Stimulated activated CD8-positive, alpha-beta memory T cell treated with anti-CD3 and anti-CD28 coated beads, Interleukin-4, amount 100 ng/mL, for 24 hours (primary cell): ENCODE measurements at places on chromosomes 2 and 18.

- DNase-seq, result no peak
Measured at GRCh38 chr2:222470802-222471468, 46.6 kb downstream of the SGPP2 start.

DNA sequence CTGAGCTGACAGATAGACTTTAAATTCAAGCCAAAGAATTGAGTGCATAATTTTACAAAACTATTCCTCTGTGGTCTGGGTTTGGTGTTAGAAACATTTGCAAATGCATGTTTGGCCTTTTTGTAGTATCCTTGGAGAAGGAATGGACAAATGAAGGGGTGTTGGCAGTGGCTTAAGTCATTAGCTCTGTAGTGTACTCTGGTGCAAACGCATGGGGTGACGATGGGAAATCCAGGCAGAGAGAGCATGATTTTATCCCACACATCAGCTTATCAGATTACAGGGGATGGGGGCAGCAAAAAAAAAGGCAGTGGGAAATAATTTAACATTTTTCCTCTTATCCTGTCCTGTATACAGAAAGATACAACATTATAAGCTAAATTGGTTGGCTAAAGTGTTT, 320.6 kb downstream of the ZNF516 start:
- no peak for DNase-seq

- DNase-seq, result no peak
Measured at GRCh38 chr18:79507076-79507545, 111.4 kb downstream of the NFATC1 start.

- no peak for DNase-seq
Measured at GRCh38 chr2:154568413-154568812, 130.1 kb upstream of the KCNJ3 start.

DNA sequence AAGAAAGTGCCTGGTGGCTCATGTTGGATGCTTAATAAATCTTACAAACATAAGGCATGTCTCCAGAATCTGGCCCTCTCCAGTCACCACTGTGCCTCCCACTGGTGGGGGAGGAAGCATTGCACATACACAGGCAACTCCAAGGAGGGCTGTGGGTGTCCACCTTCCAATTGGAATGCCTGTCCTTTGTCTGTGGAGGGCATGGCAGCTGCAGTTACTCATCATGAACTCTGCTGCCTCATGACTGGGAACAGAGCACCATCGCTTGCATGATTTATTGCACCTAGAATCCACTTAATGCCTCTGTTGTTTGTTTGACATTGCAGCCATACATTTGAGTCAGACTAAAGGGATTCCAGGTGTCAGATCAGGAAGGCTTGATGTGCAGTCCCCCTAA, 278.9 kb downstream of the PRKCE start:
- no peak for DNase-seq

GRCh38 chr2:161020437-161020836, 139.8 kb upstream of the TANK start:
- no peak for DNase-seq

DNA sequence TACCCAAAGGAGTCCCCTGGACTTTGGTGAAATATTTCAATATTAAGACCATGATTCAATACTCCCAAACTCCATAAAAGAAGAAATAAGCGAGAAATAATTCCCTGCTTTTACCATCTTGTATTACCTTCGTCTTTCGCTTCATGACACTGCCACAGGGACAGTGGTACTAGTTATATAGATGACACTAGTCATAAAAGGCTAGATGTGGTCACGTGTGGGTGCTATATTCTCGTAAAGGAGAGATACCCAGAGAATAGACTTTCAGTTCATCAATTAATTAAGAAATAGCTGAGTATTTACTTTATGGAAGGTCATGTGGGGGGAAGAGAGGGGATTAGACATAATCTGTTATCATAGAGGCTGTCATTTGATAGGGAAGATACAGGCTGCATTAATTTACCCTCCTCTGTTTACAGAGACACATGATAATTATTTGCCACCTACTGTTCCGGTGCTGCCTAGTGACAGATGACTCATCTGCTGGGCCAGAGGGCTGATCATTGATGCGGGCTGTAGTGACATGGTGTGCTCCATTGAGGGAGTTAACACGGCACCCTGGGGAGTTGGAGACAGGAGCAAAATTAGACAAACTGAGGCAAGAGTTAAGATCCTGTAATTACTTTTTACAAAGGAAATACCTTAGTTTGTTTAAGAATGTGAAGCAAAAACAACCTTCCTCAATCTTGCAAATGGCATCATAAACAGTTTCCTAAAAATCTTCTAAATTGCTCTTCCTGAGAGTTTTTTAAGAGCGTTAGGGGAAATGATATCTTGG, 78.2 kb upstream of the ITGB6 start:
- DNase-seq, result no peak

DNA sequence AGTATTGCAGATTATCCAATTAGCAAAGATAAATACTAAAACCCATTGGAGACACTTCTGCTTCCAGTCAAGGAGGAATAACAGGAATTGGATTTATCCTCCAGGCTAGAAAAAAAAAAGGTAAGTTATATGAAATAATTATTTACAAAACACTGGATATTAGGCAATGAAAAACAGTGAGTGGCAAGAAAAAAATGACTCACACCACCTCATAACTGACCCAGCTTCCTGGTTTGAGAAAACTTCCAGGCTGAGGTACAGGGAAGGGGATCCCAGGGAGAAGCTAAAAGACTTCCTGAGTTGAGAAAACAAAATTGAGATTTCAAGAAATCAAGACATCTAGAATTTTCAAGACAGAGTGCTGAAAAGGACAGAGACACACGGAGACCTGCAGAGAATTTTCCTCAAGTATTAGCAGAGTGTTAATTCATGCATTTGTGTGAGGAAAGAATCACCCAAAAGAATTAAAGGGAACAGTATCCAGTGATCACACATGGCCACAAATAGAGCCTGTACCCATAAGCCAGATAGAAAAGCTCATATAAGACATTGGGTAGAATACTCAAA, 17.4 kb downstream of the SRD5A2 start:
- DNase-seq, result no peak

- DNase-seq, result no peak
Measured at GRCh38 chr2:209790066-209790728, 18.6 kb downstream of the UNC80 start.

- DNase-seq, result no peak
Measured at GRCh38 chr18:56556907-56557306, 81.5 kb downstream of the TXNL1 start.

- no peak for DNase-seq
Measured at GRCh38 chr2:98896416-98896815, 39.6 kb downstream of the CRACDL start.

- no peak for DNase-seq
Measured at GRCh38 chr2:162462911-162463310, 119.0 kb downstream of the GCA start.

GRCh38 chr2:83191316-83191715, 1267.8 kb downstream of the SUCLG1 start:
- no peak for DNase-seq

- no peak for DNase-seq
Measured at GRCh38 chr2:133508546-133509165, 59.6 kb downstream of the NCKAP5 start.

GRCh38 chr2:24021122-24021998, 11.5 kb downstream of the MFSD2B start:
- DNase-seq, result no peak

DNA sequence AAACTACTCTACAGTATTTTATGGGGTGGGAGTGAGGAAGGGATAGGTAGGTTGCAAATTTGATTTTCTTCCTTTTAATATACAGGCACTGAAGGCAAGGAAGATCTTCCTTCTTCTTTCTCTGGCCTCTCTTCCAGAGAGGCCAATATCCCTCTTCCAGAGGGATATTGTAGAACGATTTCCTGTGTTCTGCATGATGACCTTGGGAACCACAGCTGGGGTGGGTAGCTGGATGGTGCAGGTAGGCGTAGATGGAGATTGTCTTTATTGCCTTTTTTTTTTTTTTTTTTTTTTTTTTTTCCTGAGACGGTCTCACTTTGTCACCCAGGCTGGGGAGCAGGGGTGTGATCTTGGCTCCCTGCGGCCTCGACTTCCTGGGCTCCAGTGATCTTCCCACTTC, 49.4 kb downstream of the GATA6 start:
- no peak for DNase-seq

DNA sequence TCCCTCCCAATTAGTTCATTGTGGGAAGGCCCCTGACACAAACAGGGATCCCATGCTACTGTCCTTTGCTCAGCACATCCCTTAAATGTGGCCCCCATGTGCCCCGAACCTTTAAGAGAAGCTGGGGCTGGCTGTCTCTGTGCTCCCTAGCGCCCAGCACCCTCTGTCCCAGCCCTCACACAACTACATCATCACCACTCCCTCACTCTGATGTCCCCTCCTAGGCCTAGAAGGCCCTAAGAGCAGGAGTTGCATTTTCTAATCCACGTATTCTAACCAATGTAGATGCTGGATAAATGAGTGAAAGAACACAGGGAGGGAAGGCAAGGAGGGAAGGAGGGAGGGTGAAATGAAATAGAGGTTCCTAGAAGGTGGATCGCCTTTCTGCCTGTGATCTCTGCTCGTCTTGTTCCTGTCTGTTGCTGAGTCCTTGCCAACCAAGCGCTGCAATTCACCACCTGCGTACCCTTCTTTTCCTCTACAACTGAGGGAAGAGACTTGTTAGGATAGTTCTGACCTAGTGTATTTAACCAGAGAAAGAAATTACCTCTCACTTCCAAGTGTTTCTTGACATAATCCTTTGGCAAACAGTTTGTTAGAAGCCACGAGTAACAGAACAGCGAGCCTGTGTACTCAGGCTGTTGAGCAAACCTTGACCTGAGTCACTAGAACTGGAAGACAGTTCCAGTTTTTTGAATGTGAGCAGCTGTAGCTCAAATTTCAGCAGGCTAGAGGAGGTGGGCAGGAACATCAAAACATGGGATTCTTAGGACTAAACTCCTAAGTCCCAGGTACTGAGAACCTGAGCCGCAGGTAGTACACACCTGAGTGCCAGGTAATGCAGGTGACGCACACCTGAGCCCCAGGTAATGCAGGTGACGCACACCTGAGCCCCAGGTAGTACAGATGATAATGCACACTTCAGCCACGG, 181.5 kb upstream of the ID2 start:
- DNase-seq, result no peak

DNA sequence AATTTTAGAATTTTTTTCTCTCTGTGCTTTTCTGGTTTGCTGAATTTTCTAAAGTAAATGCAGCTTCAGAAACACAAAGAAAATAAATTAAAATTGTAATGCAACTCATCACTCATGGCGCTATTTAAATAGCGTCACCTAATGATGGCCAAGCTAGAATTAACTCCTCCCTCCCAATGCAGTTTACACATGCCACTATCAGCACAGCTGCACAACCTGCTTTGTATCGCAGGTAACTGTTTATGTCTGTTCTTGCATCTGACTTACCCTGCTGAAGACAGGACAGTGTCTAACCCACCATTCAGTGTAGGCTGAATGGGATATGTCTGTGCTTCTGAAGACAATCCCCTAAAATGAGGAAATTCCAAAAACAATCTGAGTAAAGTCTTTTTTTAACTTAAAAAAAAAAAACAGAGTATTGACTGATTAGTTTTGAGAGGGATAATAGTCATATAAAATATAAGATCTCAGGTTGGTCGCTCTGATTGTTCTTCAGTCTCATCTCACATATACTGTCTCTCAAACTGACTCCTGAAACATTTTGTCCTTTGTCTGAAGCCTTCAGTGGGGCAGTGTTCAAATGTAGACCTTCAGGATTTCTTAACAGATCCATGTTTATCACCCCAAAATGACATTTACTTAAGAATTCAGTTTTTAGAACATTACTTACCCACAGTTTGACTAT, 271.4 kb downstream of the ZEB2 start:
- DNase-seq, result no peak

GRCh38 chr2:26382564-26382963, 19.2 kb upstream of the DRC1 start:
- DNase-seq, result no peak

GRCh38 chr2:128682729-128683284, 364.1 kb upstream of the HS6ST1 start:
- DNase-seq, result no peak

GRCh38 chr18:52000435-52000834, 339.6 kb upstream of the DCC start:
- DNase-seq, result no peak

GRCh38 chr2:46298272-46298521, 990 bp downstream of the EPAS1 start:
- no peak for DNase-seq

- DNase-seq, result no peak
Measured at GRCh38 chr2:237900891-237901831, 41.7 kb downstream of the RAMP1 start.

DNA sequence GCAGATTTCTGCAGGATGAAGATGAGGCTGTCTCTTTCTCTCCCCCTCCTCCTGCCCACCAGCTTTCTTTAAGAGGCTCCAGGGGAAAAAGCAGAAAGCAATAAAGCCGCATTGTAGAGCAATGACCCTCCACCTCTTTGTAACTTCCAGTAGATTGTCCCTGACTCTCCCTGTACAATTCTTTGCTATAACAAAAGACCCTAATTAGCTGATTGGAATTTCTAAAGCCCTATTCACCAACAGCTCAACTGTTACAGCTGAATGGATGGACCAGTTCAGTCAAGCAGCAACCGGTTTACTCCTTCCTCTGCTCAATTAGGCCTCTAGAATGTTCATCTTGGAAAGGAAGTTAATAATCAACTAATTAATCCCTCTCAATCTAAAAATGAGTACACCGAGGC, 301.0 kb downstream of the STK39 start:
- no peak for DNase-seq

- DNase-seq, result no peak
Measured at GRCh38 chr2:167293943-167294775, 405.9 kb downstream of the XIRP2 start.
